M059J (cell line): ENCODE measurements at places on chromosomes 5 and 9. TPM values are rescaled to one million over a fixed set of nuclear protein-coding genes. Genes with fewer than 3 reads are reported as not detected.

DNA sequence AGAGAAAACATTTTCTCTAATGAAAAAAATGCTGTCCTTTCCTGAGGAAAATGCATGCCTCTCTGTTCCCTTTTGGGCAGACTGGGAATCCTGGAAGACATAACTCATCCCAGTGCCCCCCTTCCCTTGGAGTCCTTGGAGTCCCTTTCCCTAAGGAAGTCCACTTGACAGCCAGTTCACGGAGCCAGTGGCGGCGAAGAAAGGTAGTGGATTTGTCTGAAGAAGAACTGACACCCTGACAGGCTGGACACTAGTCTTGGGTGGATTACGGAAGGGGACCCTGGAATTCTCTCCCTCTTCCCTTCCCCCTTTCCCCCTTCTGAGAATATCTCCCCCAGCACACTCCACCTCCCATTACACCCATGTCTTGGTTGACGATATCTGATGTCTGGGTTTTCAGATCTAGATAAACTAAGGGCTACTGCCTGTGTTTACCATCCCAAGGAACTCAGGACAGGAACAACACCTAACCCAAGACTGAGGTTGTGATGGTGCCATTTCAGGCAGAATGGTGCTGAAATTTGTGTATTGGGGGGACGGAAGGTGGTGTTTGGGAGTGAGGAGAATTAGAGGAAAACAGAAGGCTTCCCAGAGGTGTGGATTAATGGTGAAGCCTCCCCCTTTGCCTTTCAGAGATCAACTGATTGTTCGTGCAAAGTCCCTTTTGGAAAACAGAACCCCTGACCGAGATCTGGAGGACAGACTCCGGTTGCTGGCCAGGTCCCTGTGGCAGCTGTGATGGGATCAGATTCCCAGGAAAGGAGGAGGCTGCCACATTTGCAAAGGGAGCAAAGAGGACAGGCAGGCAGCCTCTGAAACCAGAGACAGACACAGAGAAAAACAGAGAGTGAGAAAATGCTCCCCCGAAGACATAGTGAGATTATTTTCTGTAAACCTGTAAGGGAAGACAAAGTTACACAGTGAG lies 704 bp downstream of the SPARC start:
- DNase-seq: peak; percentile 57

DNA sequence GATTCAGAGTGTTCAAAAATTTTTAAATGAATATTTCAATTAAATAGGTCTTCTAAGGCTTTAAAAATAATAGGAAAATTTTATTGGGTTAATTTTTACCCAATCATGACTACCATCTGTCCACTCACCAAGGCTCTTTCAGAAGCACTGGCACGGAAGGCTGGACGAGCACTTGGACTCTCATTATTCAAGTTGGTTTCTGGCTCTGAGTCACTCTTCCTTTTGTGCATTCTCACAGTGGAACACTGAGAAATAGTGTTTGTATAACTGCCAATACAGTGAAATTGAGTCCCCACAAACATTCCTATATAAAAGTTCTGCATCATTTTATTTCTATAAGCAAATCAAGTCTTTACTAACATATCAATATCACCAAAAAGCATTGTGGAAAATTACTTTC lies 1149.0 kb downstream of the EFNA5 start:
- DNase-seq: peak; percentile 80

- DNase-seq: peak; percentile 22
These were observed 48.2 kb upstream of the ZNF169 start for GRCh38 chr9:94210616-94211603.

GRCh38 chr5:37740331-37741066 lies 99.3 kb downstream of the GDNF start:
- peak; percentile 45 for DNase-seq

DNA sequence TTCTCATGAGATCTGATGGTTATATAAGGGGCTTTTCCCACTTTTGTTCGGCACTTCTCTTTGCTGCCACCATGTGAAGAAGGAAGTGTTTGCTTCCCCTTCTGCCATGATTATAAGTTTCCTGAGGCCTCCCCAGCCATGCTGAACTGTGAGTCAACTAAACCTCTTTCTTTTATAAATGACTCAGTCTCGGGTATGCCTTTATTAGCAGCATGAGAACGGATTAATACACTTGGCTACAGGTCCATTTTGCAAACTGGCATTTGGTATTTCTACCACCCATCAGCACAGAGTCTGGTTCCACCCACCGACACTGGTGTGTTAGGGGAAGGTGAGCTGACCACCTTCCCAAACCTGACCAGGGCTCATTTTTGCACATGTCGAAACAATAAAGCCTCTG lies 47.9 kb upstream of the RARS1 start:
- no peak for DNase-seq

- DNase-seq: no peak
These were observed 33.5 kb downstream of the SMC5 start for GRCh38 chr9:70292253-70292652.

DNA sequence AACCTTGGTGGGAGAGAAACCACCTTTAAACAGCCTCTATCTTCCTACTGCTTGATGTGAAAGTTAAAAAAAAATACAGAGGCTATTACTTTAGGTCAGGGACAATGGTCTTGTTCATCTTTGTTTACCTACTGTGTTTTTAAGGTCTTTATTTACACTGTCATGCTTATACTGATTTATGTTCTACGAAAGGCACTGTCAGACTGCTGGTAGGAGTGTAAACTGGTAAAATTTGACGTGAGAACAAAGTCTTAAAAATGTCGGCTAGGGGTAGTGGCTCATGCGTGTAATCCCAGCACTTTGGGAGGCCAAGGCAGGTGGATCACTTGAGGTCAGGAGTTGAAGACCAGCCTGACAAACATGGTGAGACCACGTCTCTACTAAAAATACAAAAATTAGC lies 42.1 kb upstream of the ELOVL7 start:
- DNase-seq: no peak

- peak; percentile 59 for DNase-seq
These were observed 2.2 kb downstream of the C5orf46 start for GRCh38 chr5:147904110-147904509.

GRCh38 chr5:61525512-61526206 lies 193.6 kb downstream of the ZSWIM6 start:
- peak; percentile 5 for DNase-seq

GRCh38 chr5:179008667-179009066 lies 13.5 kb upstream of the GRM6 start:
- DNase-seq: no peak

DNA sequence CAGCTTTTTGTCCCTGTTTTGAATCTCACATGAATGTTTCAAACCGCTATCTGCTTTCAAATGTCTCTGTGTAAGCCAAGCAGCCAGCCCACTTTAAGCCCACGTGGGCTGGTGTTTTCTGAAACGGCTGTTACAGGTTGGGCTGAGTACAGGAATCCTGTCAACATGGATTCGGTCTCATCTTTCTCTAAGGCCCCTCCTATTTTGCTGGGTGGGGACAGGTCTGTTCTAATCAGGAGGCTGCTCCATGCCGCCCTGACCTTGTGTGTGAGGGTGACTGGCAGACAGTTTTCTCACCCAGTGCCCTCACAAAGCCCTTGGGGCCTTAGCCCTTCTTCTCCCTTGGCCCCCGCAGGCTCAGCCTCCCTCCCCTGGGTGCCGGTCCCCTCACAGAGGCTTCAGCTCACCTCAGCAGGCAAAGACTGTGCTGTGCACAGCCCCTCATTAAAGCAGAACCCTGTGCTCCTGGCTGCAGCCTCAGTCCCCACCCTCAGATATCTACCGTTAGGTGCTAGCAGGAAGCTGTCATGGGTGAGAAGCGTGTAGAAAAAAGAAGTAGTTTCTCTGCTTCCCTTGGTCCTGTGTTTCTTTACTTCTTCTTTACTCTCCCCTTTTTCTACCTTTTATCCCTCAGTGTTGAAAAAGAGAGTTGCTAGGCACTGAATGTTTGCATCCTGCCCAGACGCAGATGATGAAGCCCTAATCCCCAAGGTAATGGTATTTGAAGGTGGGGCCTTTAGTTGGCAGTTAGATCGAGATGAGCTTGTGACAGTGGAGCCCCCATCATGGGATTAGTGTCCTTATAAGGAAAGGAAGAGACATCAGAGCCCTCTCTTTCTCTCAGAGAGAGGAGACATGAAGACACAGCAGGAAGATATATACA lies 205.7 kb downstream of the ADAMTS12 start:
- DNase-seq: no peak

GRCh38 chr9:102521097-102521755 lies 473.9 kb upstream of the CYLC2 start:
- no peak for DNase-seq

DNA sequence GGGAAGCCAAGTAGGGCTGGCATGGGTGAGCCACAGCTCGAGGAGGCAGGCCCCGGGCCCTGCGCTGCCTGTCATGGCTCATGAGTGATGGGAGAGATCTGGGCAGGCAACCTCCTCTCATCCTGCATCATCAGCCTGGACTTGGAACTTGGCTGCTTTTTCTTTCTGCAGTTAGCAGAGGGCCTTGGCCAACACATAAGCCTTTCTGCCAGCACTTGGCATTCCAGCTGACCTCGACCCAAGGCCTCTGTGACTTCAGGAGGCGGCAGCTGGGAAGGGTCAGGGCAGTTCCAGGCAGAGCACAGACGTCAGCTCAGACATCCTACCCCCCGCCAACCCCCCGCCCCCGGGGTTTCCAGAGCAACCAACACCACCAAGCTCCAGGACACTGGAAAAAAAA lies 7.6 kb downstream of the S1PR3 start:
- DNase-seq: peak; percentile 67

DNA sequence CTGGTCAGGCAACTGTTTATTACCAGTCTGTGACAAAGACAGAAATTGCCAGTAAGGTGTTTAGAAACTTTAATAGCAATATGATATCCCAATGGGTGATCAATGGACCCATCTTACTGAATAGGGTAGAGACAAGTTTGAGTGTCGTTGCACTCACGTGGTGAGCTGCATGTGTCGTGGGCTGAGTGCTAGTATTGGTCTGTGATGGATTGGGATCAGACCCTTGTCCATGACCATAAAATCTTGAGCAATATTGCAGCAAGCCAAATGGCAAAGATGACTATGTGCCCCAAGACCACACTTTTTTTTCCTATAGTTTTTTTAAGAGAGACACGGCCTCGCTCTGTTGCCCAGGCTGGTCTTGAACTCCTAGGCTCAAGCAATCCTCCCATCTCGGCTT lies 114.5 kb downstream of the PALM2AKAP2 start:
- DNase-seq: no peak

DNA sequence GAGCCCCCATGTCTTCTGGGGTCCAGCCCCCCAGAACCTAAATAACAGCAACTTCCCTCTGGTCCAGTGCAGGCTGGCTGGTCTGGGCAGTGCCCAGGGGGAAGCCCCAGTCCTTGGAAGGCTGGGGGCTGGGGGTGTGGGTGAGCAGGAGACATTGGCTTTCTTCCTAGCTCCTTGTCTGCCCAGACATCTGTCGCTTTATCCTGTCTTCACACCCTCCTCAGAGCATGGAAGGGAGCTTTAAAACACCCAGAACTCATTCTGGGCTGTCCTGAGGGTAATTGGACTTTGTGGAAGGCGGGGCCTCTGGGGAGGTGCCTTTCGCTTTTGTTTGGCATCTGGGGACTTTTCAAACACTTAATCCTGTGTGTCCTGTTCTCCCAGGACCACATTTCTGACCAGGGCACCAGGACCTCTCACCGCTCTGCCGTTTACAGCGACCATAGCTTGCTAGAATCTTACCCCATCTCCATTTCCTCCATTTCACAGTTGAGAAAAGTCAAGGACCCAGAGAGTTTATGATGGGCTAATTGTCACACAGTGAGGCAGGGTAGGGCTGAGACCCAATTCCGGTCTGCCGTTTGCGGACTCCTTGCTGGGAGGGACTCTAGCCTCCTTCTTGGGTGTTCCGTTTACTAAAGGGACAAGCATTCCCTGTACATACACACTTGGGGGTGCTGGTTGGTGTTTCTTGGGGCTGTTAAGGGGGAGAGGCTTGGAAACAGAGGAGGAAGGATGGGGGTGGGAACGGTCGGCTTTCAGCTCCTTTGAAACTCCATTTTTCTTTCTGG lies 1.1 kb downstream of the GSN start:
- peak; percentile 55 for DNase-seq

DNA sequence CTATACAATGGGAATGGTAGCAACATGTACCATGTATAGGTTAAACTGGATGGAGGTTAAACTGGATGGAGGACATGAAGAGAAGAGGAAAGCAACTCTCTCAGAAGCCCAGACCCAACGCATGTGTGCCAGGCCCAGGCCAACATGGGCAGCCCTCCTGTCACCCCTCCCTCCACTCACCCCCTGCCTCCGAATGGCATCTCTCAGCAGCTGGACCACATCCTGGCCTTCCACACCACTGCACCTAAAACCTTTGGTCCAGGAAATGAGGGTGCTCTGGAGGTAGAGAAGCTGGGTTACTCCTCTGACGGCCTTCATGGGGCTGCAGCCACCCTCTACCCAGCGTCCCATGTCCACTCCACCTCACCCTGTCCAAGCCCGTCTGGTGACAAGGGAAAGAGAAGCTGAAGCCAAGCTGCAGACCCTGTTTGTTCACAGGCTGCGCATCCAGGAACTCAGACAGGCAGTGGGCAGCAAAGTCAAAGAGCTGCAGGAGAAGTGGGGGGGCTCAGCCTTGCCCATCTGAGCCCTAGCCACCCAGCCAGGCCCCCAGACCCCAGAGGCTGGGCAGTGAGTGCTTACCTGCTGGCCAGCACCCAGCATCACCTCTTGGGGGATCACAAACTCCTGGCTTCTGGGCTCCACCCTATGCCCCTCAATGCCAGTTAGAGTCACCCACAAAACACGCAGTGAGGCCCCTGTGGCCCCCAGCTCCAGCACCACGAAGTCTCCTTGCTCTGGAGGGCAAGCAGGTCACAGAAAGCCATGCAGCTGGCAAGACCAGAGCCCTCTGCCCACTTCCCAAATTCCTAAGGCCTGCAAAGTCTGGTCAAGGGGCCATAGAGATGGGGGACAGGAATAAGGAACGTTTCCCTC lies 8.5 kb downstream of the HK3 start:
- no peak for DNase-seq

DNA sequence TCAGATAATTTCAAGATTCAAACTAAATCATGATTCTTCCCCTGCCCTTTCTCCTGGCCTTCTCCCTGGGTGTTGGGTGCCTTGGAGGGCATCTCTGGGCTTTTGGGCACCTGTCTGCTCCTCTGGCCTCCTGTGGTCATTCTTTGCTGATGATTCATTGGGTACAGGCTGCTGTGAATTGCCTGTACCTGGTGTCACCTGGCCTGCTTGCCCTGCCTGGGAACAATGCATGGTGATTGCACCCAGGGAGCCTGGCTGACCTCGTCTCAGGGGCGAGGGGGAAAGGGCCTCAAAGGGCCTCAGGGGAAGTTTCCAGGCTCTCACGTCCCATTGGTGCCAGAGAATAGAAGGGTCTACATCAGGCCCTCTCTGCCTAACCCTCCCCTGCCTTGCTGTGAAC lies 20.1 kb upstream of the CKMT2 start:
- DNase-seq: no peak

GRCh38 chr5:179605026-179605833 lies 18.2 kb downstream of the HNRNPH1 start:
- no peak for DNase-seq

The FOXD4L6 gene
- not detected in 2 replicates for total RNA-seq

The PCDHGA9 gene
- total RNA-seq: 0.02 and 0.17 TPM in 2 replicates

The BTNL8 gene
- not detected in 2 replicates for total RNA-seq

The TMEM171 gene
- total RNA-seq: 0.64 and 2.1 TPM in 2 replicates
